Nephron progenitor cell (in vitro differentiated cells): ENCODE measurements at places on chromosomes 7 and 10.

- no peak for DNase-seq
Observed at GRCh38 chr10:117271427-117271826, 30.5 kb downstream of the SLC18A2 start.

DNA sequence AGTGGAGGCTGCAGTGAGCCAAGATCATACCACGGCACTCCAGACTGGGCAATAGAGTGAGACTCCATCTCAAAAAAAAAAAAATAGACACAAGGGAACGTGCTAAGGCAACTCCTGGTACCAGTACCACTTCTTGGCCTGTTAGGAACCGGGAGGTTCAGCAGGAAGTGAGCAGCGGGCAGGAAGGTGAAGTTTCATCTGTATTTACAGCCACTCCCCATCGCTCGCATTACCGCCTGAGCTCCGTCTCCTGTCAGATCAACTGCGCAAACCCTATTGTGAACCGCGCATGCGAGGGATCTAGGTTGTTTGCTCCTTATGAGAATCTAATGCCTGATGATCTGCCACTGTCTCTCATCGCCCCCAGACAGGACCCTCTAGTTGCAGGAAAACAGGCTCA is 69.9 kb upstream of the FOXK1 start:
- no peak for DNase-seq

GRCh38 chr10:123620621-123621020 is 45.5 kb upstream of the GPR26 start:
- DNase-seq = no peak

GRCh38 chr10:21744223-21744622 is 210.2 kb downstream of the MLLT10 start:
- DNase-seq = no peak

DNA sequence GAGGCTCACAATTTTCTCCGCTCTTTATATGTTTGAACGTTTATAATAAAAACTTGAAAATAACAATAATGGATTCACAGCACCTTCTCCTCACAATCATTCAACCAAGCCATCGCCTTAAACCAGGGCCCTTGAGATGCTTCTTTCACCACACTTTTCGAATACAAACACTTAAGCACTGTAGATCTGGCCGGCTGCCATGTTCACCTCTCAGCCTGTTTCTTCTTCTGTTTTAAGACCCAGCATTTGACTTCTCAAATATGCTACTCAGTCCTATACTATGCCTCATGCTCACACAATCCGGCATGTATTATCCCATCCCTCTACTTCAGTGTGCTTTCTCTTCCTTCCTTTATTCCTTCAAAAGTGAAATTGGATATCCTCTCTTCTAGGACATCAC is 280.6 kb downstream of the TFEC start:
- DNase-seq = no peak

DNA sequence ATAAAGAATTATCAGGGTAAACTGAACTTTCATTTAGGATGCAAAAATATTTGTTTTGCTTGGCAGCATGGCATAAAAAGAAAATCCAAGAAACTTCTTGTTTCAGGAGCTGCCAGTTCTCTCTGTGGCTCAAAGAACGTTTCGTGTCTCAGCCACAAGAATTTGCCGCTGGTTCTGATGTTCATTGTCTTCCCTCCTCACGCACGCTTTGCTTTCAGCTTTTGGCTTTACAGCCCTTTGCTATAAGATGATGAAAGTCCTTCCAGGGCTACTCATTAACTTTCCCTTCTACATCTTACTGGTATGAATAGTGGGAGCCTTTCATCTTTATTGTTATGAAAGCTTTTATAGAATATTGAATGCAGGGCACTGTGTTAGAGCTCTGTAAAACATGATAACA is 124.7 kb downstream of the BICC1 start:
- no peak for DNase-seq

DNA sequence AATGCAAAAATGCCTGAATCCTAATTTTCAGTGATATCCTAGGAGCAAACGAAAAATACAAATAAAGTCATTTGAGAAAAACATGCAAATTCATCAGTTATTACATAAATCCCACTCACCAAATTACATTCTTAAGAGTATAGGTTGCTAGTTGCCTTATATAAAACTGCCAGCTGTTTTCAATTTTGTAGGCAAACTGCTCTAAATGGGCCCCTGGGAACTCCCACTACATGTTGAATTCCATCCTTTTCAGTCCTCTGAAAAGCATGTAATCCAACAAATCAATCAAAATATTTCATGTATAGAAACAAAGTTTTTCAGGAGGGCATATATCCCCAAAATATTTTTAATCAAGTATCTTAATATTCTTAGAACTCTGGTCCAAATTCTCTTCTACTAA is 2.1 kb upstream of the JMJD1C start:
- no peak for DNase-seq

DNA sequence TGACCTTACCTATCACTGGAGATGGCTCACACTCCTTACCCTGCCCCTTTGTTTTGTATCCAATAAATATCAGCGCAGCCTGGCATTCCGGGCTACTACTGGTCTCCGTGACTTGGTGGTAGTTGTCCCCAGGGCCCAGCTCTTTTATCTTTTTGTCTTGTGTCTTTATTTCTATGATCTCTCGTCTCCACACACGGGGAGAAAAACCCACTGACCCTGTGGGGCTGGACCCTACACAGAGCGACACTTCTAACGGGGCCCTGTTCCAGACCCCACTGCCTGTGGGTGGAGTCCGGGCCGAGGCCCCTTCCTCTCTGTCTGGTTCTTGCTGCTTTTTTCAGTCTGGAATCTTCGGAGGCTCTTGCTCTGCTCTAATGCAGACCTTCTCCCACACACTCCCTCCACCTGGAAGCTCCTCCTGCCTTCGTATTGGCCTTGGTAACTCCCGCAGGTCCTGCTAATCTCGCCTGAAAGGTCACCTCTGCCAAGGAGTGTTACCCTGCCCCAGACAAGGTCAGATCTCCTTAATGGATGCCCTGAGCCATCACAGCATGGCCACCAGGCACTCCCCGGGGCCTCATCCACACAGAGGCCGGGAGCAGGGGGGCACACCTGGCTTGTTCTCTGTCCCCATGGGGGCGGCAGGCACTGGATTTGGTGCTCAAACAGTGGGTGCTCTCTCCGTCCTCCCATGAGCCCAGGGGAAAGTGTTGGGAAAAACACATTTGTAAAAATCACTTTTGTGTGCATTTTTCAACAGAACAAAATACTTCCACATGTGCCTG is 531.7 kb downstream of the PTPRN2 start:
- DNase-seq = no peak

DNA sequence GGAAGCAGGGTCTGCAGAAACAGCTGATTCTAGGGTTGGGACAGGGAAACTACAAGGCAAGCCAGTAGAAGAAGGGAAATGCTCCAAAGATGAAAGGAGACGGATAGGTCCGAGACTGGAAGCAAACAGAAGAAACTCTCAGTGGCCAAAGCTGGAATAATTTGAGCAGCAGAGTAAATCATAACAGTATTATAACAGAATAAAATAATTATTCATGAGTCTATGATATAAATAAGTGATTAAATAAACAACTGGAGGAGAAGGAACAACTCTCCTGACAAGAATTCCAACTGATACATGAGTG is 27.6 kb downstream of the EZH2 start:
- DNase-seq = no peak

DNA sequence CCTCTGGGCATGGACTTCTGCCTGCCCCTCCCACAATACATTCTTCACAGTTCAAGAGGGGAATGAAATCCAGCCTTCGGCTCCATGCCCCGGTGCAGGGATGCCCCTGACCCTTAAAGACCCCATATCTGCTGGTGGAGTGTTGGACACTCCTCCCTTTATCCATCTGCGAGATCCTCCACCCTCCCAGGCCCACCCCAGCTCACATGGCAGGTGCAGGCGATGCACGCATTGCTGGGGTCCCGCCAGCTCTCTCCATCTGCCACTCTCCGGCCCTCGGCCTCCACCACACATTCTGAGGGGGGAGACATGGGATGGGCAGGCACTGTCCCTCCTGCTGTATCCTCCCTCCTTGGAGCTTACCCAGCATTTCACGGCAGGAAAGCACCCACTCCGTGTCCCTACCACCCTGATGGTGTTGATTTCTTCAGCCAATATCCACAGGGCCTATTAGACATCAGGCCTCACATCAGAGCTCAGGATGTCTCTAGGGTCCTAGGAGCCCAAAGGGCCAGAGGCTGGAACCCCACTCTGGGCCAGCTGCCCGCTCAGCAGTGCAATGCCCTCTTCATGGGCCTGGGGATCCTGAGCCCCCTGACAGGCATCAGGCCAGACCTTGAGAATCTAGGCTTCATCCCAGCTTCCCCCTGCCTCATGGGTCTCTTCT is 18.3 kb downstream of the ATP6V1F start:
- DNase-seq = no peak
